ENCODE measurements at places on chromosomes 12 and 14.

GRCh38 chr12:123057513-123058265 lies 77.2 kb downstream of the ARL6IP4 start:
- no peak for DNase-seq

DNA sequence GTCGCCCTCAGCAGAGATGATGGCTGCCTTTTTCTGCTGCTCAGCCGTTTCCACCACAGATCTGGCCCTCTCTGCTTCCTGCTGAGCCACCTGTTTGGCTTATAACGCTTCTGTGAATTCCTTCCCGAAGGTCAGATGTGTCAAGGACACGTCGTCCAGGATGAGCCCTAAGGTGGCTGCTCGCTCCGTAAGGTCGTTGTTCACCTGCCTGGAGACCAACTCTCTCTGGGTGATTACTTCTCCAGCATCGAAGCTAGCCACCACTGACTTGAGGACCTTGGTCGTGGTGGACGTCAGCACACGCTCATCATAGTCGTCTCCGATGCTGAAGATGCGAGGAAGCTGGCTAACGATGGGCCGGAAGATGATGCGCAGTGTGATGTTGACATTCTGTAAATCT lies 11.7 kb upstream of the ASB8 start:
- no peak for DNase-seq

DNA sequence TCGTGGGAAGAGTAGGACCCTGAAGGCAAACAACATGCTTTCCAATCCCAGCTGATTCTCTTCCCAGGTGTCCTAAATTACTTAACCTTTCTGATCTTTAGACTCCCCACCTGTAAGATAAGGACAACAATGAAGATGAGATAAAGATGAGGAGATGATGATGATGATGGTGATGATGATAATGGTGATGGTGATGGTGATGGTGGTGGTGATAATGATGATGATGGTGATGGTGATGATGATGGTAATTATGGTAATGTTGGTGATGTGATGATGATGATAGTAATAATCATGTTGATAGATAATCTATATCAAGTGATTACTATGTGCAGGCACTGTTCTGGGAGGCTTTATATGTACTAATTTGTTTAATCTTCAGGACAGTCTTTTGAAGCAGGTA lies 48.3 kb downstream of the NR1H4 start:
- no peak for DNase-seq

GRCh38 chr12:25797386-25797785 lies 161.1 kb upstream of the RASSF8 start:
- no peak for DNase-seq

- no peak for DNase-seq
These were observed 4.0 kb downstream of the CHD4 start for GRCh38 chr12:6603095-6603567.

Data from HCEC 1CT (cell line).